Fibroblast of skin of left quadriceps (primary cell): ENCODE measurements at places on chromosomes 2 and 18.
A peak's percentile ranks its signal among the peaks of the same experiment; 100 is the strongest.

DNA sequence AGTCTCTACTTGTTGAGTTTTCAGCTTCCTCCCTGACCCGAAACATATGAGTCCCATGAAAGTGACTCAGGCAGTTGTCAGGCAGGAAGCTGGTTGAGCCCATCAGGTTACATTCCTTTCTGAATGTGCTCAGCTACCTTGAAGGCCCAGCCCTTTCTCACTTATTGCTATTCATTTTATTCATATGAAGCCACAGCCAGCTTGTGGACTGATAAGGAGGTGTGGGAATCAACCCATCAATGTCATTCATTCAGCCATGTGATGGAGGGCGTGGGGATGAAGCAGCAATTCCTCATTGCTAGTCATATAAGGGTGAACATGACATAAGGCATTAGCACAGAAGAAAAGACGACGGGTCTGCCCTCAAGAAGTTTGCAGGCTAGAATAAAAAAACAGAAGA, 5.3 kb upstream of the VPS4B start:
- no peak for DNase-seq

- no peak for DNase-seq
Measured at GRCh38 chr2:79835911-79836310, 323.1 kb downstream of the CTNNA2 start.

DNA sequence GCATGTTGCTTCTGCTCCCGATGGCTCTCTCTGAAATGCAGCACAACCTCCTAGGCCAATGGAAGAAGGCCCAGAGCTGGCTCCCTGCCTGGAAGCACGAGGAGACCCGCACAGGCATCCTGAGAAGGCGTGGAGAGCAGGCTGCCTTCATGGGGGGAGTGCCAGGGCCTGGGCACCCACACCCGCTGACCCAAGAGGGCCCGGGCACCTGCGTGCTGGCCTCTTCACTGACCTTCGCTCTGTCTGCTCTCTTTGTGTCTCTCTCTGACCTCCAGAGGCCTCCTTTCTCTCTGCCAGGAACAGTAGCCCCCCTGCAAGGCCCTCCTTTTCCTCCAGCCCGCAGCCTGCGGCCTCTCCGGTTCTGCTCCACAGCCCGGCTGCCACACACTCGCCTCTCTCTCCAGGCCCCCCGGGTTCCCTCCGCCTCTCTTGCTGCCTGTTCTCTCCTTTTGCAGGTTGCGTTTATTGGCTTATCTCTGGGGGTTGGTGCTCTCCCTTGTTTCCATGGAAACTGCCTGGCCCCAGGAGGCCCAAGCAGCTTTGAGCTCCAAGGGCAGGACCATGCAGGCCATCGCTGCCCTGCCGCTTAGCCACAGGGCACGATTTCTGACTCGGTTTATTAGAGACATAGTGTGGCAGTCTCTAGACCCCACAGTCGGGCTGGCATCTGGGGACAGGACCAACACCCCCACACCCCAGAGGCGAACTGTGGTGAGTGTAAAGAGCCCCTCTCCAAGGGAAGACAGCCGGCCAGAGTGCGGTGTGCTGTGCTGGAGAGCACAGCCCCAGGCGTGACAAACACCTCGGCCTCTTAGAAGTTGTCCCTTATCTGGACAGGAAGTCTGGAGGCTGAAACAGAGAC, 1.7 kb downstream of the MZT2B start:
- DNase-seq: peak; percentile 7

- peak; percentile 27 for DNase-seq
Measured at GRCh38 chr2:20015482-20016083, 3.1 kb upstream of the MATN3 start.
